ENCODE measurements at places on chromosomes 3 and 15. TPM values are rescaled to one million over a fixed set of nuclear protein-coding genes. Genes with fewer than 3 reads are reported as not detected.

DNA sequence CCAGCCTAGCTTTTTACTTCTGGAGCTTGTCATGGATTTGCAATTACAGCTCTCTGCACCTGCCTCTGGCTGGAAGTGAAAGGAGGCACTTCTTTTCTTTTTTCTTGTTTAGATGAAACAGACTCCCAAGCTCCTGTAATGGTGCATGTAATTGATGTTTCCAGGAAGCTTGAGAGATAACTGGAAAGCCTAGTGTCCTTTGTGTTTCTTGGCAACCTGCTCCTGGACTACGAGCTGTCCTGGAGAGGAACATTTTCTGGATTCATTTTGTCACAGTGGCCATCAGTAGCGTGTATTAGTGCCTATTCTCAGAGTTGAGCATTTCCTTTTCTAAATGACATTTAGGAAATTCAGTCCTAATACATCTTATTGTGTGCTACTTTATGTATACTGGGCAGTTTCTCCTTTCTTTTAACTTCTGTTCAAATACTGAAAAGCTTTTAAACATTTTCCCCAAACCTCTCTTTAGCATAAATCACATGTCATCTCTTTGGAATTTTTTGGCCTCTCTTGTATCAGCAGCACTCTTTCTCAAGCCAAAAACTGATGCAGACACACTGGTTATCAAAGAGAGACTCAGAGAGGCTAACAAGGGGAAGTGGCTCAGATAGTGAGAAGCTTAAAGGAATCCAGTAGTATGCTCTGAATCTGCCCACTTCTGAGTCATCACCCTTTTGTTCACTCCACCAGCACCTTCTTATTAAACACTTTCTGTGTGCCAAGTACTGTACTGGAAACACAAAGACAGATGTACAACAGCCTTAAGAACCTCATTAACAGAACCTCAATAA lies 62.6 kb upstream of the SLC2A2 start:
- H3K36me3 ChIP-seq, result no peaks in the 10 kb centered on the region
- no peaks in the 10 kb centered on the region for H3K27me3 ChIP-seq
- H3K4me1 ChIP-seq, result no peaks in the 10 kb centered on the region

GRCh38 chr3:64109438-64109837 lies 86.1 kb upstream of the PSMD6 start:
- no peak overlapping the region for H3K4me3 ChIP-seq
- no peak for DNase-seq
- no peak overlapping the region for H3K27ac ChIP-seq
- H3K27me3 ChIP-seq, result no peaks in the 10 kb centered on the region
- H3K36me3 ChIP-seq, result no peaks in the 10 kb centered on the region

DNA sequence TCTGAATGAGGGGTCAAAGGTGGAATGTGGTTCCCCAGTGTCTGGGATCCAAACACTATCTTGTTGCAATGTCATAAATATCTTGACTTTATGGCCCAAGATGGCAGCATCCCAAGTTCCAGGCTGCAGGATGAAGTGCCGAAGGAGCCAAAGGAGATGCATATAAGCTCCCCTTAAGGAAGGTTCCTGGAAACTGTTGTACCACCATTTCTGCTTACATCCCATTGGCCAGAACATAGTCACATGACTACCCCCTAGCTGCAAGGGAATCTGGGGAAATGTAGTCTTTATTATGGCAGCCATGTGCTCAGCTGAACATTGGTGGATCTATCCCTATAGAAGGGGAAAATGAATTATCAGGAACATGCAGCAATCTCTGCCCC lies 54.3 kb downstream of the BDH1 start:
- H3K4me3 ChIP-seq, result no peak overlapping the region
- no peaks in the 10 kb centered on the region for H3K4me1 ChIP-seq
- no peaks in the 10 kb centered on the region for H3K27me3 ChIP-seq
- no peaks in the 10 kb centered on the region for H3K36me3 ChIP-seq
- no peak overlapping the region for H3K27ac ChIP-seq

The RBPMS2 gene
- total RNA-seq, result 0.32 TPM

- H3K4me1 ChIP-seq, result no peaks in the 10 kb centered on the region
- DNase-seq, result no peak
- H3K36me3 ChIP-seq, result peaks cover 2% of the 10 kb centered on the region
These were observed 28.1 kb downstream of the OPA1 start for GRCh38 chr3:193621127-193621526.

DNA sequence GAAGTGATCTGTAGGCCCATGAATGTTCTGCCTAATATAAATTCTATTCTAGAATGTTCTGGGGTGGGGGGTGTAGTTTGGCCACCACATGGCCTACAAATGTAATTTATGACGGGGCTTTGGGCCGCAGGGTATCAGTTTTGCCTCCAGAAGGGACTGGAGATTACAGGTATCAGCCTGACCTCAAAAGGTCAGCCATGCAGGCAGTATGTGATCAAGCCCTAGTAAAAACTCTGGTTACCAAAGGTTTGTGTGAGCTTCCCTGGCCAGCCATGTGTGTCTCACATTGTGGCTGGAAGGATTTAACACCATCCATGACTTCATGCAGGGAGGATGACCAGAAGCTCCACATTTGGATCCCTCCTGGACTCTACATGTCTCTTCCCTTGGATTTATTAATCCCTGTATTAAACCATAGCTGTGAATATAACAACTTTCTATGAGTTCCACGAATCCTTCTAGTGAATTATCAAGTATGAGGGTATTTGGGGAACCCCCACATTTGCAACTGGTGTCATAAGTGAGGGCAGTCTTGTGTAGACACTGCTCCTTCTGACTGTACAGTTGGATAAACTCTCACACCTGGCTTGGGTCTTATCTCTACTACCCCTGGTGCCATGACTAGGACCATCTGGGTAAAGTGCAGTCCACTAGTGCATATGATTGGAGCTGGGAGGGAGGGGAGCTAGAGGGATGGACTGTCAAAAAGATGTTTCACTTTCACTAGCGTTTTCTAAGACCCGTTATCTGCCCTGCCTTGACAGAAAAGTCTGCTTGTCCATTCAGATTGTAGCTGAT lies 50.0 kb upstream of the RFX7 start:
- H3K4me1 ChIP-seq, result no peaks in the 10 kb centered on the region
- H3K27ac ChIP-seq, result no peak overlapping the region
- H3K27me3 ChIP-seq, result no peaks in the 10 kb centered on the region
- no peaks in the 10 kb centered on the region for H3K36me3 ChIP-seq
- H3K4me3 ChIP-seq, result no peak overlapping the region
- DNase-seq, result no peak

The CLDN16 gene
- total RNA-seq, result not detected

DNA sequence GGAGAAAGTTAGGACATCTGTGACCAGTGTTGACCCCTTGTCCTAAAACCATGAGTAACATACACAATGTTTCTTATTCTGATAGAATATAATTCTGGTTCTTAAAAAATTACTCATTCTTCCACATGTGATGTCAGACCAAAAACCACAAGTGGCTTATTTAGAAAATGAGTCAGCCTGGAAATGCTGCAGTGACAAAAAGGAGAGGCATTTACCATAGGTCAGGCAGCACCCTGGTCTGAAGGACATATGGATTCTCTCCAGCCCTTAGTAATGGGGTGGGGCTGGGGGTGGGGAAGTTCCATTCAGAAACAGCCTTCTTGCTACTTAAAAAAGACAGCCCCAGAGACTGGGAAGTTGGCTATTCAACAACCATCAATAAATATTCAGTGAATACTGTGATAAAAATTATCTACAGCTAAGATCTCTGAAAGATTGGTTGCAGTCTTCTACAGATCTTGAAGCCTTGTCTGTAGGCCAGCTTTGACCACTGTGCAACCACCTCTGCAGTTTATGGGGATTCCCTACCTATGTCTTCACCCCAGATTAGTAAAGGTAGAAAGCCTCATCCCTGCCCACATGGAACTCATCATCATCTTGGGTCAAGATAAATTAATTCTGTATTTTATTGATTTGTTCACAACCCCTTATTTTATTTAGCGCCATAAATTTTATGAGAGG lies 34.9 kb upstream of the TIMP4 start:
- no peaks in the 10 kb centered on the region for H3K27me3 ChIP-seq
- H3K36me3 ChIP-seq, result no peaks in the 10 kb centered on the region
- H3K4me3 ChIP-seq, result no peak overlapping the region

The RPP25 gene
- total RNA-seq, result 4.4 TPM

GRCh38 chr15:64222573-64223366 lies 59.9 kb upstream of the PPIB start:
- no peaks in the 10 kb centered on the region for H3K36me3 ChIP-seq
- H3K4me3 ChIP-seq, result no peak overlapping the region
- no peak overlapping the region for H3K27ac ChIP-seq
- H3K27me3 ChIP-seq, result no peaks in the 10 kb centered on the region
- no peaks in the 10 kb centered on the region for H3K4me1 ChIP-seq

- DNase-seq, result no peak
- no peaks in the 10 kb centered on the region for H3K36me3 ChIP-seq
- H3K4me3 ChIP-seq, result no peak overlapping the region
- no peak overlapping the region for H3K27ac ChIP-seq
- H3K4me1 ChIP-seq, result no peaks in the 10 kb centered on the region
These were observed 48.3 kb downstream of the MITF start for GRCh38 chr3:69787436-69788168.

DNA sequence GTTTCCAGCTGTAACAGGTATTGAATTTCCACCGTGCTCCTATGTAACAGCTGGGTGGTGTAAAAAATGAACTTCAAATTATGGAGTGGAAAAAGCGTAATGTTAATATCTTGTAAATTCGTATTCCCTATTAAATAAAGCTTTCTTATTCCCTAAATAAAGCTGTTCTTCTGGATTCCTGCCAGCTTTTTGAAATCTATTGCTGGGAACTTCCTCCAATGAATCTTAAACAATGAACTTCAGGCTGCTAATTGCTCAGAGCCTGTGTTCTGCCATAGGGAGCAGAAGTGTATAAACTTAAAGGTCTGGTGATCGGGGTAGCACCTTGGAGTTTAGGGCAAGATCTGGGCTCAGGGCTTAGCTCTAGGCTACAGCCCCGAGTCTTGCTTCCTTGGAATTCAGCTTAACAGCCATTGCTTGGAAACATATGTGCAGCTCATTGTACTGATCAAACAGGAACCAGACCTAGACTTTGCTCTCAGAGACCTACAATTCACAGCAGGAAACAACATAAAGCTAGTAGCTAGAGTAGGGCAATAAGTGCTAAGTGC lies 1.4 kb downstream of the ARL14 start:
- no peaks in the 10 kb centered on the region for H3K36me3 ChIP-seq
- no peaks in the 10 kb centered on the region for H3K4me1 ChIP-seq
- peaks cover 3% of the 10 kb centered on the region for H3K27me3 ChIP-seq
- no peak for DNase-seq

DNA sequence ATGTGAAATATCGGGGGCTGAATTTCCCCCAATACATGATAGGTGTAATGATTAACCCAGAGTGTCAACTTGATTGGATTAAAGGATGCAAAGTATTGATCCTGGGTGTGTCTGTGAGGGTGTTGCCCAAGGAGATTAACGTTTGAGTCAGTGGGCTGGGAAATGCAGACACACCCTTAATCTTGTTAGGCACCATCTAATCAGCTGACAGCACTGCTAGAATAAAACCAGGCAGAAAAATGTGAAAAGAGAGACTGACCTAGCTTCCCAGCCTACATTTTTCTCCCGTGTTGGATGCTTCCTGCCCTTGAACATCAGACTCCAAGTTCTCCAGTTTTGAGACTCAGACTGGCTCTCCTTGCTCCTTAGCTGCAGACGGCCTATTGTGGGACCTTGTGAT lies 247.8 kb downstream of the OTOL1 start:
- no peaks in the 10 kb centered on the region for H3K4me1 ChIP-seq
- no peak overlapping the region for H3K4me3 ChIP-seq
- no peak overlapping the region for H3K27ac ChIP-seq

DNA sequence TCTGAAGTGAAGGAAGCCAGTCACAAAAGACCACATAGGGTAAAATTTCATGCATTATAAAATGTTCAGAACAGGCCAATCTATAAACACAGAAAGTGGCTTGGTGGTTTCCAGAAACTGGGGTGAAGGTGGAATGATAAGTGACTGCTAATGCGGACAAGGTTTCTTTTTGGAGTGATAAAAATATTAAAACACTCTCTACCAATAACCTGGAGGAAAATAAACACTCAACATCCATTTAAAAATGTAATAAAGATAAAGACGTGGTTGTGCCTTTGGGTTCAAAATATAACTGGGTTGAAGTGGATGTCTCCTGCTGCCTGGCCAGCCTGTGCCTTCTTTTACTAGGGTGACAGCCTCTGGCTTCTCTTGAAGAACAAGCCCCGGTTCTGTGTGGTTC lies 70.9 kb upstream of the GCNT3 start:
- H3K4me3 ChIP-seq, result no peak overlapping the region
- H3K36me3 ChIP-seq, result no peaks in the 10 kb centered on the region
- H3K4me1 ChIP-seq, result peaks cover 17% of the 10 kb centered on the region
- H3K27me3 ChIP-seq, result no peaks in the 10 kb centered on the region

The ALG1L2 gene
- 8.4 TPM for total RNA-seq

DNA sequence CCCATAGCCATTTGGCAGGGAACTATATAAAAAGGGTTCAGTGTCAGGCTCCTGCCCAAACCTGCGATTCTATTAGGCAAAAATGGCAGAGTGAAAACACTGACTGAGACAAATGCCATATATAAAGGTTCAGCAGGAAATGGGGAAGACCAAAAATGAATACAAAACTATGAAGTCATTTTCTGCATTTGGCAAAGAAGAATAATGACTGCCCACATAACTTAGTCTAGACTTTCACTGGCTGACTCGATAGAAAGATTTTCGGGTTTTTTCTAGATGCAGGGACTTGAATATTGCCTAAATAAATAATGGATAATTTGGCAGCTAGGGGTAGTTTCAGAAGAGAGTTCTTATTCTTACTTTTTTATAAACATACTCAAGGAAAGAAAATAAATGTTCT lies 178.0 kb downstream of the TPRG1 start:
- H3K4me1 ChIP-seq, result no peaks in the 10 kb centered on the region
- H3K36me3 ChIP-seq, result no peaks in the 10 kb centered on the region
- no peak overlapping the region for H3K27ac ChIP-seq
- no peaks in the 10 kb centered on the region for H3K27me3 ChIP-seq

DNA sequence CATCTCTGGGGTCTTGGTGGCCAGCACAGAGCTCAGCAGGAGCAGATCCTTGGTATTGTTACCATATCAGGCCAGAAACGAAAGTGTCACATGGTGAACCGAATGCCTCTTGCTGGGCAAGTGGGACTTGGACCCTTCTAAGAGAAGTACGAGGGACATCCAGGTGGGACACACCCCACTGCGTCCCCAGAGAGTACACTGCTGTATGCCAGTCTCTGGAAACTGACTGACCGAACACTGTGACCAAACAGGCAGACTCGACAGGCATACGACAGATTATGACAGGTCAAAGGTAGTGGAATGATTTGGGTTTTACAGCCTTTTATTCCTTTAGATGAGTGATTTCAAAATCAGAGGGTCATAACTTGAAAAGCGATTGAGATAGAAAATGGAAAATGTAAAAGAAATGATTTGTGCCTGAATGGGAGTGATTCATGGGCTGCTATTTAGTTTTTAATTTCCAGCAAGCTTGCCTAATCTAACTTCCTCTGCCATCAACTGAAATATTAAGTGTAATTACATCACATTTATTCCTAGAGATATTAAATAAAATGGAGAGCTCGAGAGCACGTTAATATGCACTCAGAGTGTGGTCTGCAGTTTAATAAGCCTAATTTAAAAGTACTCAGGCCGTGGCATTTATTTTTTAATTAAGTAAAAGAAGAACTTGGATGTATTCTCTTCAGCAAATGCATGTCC lies 63.4 kb upstream of the CTXND1 start:
- no peak overlapping the region for H3K27ac ChIP-seq
- no peaks in the 10 kb centered on the region for H3K4me1 ChIP-seq
- H3K4me3 ChIP-seq, result no peak overlapping the region
- DNase-seq, result no peak
- H3K27me3 ChIP-seq, result peaks cover 7% of the 10 kb centered on the region

All from B cell (primary cell).